DMS 273 treated with DMSO at 0.1 percent for 48 hours (cell line): ENCODE measurements at places on chromosomes 1 and 21.
A peak's percentile ranks its signal among the peaks of the same experiment; 100 is the strongest.

- peak; percentile 46 for DNase-seq
These were observed 832 bp downstream of the CCSAP start for GRCh38 chr1:229341774-229342655.

GRCh38 chr1:115190540-115191170 lies 101.4 kb upstream of the TSPAN2 start:
- DNase-seq: no peak

GRCh38 chr1:226656601-226657277 lies 82.3 kb downstream of the ITPKB start:
- no peak for DNase-seq

DNA sequence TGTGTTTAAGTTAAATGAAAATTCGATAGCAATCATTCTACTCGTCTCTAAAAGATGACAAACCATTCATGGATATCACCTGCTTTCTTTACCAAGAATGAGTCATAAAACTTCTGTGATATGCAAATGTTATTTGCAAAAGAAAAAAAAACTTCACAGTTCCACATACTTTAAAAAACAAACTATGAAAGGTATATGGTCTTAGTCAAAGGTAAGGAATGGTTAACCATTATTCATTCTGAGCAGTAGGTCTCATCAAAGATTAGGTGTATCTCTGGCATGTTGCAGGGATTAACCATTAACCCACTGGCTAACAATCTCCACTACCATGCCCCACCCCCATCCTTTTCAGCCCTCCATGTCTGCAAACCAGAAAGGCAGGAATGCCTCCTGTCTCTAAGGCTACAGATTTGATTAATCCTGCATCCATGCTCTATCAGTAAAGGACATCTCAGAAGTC lies 44.4 kb downstream of the PTPN14 start:
- no peak for DNase-seq

DNA sequence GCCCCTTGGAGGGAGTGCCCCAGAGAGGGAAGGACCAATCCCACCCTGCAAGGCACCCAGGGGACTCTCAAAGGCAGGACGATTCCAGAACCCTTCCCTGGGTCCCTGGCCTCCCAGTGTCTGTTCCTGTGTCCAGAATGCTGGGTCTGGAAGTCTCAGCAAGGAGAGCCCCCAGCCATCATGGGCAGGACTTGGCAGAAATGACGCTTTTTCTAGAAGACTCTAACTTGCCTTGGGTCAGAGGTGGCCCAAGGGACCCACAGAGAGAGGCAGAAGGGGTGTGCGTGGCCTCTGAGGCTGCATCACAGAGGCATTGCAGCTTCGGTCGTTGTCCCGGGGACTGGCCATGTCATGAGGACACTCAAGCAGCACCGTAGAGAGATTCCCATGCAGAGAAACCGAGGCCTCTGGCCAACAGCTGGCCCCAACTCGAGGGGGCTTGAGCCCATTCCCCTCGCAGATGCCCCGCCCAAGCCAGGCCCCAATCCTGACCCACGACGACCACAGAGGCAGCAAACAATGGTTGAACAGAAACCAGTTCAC lies 57.8 kb downstream of the WNT9A start:
- no peak for DNase-seq

DNA sequence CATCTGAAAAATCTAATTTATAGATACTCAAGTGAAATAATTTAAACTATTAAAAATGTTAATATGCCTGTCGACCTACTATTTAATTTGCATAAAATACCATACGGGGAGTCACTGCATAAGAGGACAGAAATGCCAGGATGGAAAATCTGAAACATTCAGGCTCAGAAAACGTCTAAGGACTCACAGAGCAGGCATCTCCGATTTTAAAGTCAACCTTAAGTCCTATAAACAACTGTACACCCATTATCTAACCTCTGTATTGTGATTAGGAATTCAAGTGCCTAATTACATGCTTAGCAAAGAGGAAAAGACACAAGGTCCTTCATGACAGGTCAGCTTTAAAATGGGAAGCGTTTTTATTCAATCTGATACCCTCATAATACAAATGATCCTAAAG lies 49.2 kb downstream of the ZBTB18 start:
- DNase-seq: no peak

- DNase-seq: no peak
These were observed 12.4 kb downstream of the SLC30A1 start for GRCh38 chr1:211566431-211567025.

DNA sequence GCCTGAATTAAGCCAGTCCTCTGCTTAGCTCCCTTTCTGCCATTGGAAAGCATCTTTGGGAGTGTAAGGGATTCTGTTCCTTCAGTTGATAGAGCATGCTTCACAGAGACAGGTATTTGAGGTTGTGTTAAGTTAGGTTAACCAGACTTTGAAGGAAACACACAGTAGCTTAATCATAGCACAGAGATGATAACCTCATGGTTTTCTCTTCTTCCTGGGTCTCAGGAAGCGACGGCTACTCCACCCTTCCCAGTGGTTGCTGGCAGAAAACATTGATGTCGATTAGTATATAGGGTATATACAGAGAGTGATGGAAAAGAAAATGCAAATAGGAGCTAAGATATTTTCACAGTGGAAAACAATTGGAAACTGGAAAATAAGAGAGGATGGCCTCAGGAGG lies 42.0 kb downstream of the S1PR1 start:
- no peak for DNase-seq

GRCh38 chr1:237471956-237472355 lies 418.8 kb downstream of the ZP4 start:
- no peak for DNase-seq

DNA sequence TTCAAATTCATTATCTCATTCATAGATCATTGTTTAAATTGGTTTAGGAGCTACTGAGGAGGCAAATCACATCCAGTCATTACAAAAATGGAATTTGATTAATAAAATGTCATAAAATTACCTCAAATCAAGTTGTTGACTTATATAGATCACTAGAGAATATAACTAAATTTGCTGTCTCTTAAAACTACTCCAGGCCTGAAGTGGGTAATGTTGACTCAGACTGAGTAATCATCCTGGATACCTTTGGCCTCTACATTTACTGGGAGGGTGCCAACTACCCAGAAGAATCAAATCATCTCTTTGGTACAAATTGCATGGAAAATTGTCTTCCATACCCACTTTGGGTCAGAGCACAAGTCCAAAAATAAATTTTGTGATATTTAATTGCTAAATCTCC lies 191.2 kb upstream of the GREM2 start:
- DNase-seq: no peak
